Fibroblast of skin of right quadriceps (primary cell): ENCODE measurements at places on chromosomes 16 and 17.

DNA sequence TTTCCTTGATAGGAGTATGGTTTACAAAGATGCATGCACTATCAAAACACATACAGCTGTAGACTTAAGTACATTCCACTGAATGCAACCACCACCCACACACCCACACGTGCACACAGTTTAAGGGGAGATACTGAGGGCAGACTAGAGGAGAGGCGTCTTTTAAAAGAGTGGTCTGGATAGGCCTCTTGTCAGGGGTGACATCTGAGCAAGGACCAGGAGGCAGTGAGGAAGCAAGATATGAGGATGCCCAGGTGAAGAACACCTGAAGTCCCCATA, 12.6 kb downstream of the MPHOSPH6 start:
- DNase-seq, result no peak

DNA sequence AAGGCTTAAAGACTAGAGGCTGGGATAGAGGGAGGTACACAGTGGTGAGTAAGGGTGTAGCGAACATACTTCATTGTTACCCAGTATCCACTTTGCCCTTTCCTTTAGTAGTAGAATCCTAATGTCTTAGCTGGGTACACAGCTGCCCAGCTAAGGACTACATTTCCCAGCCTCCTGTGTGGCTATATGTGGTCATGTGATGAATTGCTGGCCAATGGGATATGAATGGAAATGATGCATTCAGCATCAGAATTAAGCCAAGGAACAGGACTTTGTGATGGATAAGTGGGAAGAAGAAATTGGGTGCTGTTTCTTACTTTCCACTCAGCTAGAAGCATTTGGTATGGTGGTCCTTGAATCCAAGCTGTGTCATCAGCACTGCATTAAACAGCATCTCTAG, 55.9 kb downstream of the FOXL1 start:
- peak; percentile 41 for DNase-seq

- DNase-seq, result no peak
Measured at GRCh38 chr16:11976850-11977375, 379 bp downstream of the SNX29 start.

GRCh38 chr16:10495031-10495345, 85.4 kb downstream of the EMP2 start:
- DNase-seq, result no peak

DNA sequence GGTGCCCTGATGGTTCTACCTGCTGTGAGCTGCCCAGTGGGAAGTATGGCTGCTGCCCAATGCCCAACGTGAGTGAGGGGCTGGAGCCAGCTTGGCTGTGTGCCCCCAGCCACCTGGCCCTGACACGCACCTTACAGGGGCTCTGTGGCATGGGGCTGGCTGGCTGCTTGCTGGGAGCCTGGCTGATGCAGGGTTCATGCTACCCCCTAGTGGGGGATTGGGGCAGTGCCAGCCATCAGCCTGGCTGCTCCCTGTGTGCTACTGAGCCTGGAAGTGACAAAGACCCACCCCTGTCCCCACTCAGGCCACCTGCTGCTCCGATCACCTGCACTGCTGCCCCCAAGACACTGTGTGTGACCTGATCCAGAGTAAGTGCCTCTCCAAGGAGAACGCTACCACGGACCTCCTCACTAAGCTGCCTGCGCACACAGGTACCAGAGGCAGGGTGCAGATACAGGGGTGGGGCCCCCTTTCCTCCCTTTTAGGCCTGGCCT, 5.7 kb downstream of the GRN start:
- peak; percentile 37 for DNase-seq

DNA sequence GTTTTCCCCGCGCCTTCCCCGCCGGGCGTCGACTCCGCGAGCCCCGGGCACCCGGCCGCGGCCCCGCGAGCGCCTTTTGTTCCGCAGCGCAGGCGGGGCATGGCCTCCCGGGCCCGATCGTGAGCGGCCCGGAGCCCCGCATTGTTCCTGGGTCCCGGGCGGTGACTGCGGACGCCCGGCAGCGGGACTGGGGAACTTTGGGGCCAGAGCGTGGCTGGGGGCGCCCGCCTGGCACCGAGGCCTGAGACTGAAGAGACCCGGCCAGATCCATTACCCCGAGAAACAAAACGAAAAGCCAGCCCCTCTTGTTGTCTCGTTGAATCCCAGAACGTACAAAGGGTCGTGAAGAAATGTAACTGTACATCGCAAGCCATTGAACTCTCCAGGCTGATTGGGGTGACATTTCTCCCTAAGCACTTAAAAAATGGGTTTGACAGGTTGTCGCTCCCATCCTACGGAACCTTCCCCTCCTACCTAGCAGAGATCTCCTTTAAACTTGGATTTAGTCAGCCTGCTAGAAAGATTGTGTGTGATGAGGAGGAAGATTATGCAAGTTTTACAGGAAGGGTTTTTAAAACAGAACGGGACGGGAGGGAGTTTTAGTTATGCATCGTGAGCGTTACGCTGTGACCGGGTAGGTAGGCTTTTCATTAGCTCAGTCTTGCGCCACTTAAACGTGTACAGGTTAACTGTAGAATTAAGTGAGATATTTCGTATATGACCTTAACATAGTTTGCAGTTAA, 825 bp downstream of the METTL9 start:
- peak; percentile 22 for DNase-seq

- DNase-seq, result no peak
Measured at GRCh38 chr17:4187076-4187475, 44.1 kb downstream of the CYB5D2 start.

GRCh38 chr16:12314653-12315185, 338.2 kb downstream of the SNX29 start:
- DNase-seq, result peak; percentile 31

GRCh38 chr17:55238931-55239297, 25.8 kb upstream of the HLF start:
- no peak for DNase-seq

GRCh38 chr17:81484195-81484979, 28.2 kb downstream of the ACTG1 start:
- peak; percentile 72 for DNase-seq

- no peak for DNase-seq
Measured at GRCh38 chr16:78931678-78932077, 668.9 kb downstream of the MAF start.

DNA sequence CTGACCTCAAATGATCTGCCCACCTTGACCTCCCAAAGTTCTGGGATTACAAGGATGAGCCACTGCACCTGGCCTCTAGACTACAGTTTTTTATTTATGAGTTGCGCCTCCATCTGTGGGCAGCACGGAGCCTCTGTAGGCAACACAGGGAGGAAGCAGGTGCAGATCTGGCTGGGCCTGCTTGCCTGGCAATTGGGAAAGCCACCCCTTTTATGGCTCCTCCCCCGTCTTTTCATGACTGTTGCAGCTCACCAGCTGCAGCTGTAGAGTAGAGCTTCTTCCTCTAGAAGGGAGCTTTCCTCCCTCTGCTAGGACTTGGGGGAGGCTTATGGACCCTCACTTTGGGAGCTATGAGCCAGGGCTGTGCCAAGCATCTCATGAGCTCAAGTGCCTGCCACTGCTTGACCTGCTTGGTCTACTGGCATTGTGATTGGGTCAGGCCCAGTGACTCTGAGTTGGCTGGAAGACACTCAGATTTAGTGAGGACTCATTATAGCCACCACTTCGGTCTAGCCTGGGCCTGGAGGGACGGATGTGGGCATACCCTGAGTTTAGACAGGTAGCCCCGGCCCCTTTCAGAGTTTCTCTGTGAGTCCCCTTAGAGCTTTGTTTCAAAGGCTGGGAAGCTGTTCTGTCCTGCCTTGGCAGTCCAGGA, 6.9 kb upstream of the SLC7A6 start:
- no peak for DNase-seq

DNA sequence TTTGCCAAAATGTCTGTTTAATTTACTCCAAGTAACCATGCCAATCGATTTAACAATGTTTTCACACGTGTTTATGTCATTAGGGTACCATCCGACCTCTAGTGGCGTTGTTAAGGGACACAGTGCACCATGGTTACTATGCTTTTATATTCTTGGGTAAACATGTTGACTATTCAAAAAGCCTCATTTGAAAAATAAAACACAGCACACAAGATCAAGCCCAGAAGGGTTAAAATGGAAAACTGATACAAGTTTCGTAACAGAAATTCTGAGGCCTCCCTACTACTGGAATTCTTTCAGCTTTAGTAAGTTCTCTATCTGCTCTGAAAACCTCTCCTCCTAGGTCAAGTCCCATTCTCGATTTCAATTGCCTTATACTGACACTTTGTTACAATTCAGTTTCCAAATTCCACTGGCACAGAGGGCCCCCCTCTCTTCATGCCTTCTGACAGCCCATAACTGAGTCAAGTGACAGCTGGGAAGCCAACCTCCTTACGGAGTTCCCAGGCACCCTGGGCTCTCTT, 2.1 kb downstream of the CFAP20 start:
- peak; percentile 30 for DNase-seq
